ENCODE measurements at places on chromosomes 7 and 10.

DNA sequence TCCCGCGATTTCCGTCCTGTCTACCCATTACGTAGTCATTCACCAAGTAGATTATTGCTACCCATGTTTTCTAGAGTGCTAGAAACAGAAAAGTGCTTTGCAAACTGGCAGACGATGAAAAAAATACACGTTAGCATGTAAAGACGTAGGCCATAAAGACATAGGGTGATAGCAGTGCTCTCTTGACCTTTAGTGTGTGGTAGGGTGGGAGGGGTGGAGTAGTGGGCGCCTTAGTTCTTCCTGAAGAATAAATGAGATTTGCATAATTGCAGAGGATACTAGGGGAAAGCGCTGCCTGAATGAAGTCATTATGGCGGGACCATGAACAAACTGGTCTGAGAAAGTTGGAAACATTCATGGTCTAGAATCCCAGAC is 948 bp downstream of the ZNF485 start:
- no peak for DNase-seq

GRCh38 chr7:147937428-147937827 is 653.1 kb upstream of the C7orf33 start:
- DNase-seq: no peak

GRCh38 chr10:128854204-128854603 is 612.8 kb upstream of the MGMT start:
- DNase-seq: no peak

GRCh38 chr10:3995302-3996210 is 210.5 kb upstream of the KLF6 start:
- no peak for DNase-seq

DNA sequence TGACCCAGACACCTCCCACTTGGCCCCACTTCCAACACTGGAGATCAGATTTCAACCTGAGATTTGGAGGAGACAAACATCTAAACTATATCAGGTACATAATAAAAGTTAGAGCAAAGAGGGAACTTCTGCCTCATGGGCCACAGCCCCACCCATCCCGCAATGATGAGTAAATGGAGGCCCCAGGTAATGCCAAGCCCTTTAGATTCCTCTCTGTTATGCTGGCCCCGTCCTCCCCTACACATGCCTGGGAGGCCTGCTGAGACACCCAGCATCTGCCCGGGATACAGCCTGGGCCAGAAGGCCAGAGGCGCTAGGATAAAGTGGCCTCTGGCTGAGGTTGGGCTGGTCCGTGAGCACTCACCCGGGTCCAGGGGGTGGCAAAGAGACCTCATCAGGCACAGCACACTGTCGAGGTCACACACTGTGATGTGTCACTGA is 185.5 kb upstream of the SH2B2 start:
- DNase-seq: no peak

- no peak for DNase-seq
Observed at GRCh38 chr10:6609625-6610024, 29.5 kb upstream of the PRKCQ start.

GRCh38 chr7:85521108-85521694 is 334.3 kb upstream of the SEMA3D start:
- no peak for DNase-seq

GRCh38 chr10:95245425-95246055 is 45.3 kb downstream of the PDLIM1 start:
- DNase-seq: no peak

DNA sequence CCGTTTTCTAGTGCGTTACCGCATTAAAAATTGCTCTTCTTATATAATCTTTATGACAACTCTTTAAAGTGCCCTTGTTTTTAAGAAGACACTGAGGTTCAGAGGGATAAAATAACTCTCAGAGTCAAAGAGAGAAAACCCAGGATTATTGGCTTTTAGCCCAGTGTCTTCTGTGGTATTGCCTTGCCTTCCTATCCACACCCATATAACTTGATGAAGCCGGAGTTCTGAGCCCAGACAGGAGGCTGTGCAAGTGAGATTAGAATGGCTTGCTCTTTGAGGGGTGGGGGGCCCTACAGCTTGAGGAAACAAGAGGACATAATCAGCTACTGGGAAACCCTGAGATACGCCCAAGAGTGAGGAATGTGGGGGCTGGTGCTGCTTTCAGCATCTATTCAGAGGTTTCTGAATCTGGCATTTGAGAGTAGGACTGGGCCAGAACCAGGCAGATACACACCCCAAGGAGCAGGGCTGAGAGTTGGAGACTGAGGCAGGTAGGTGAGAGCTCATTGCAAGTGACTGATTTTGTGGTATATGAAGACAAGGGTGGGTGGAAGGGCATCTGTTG is 2.3 kb downstream of the PRXL2A start:
- no peak for DNase-seq

- DNase-seq: no peak
Observed at GRCh38 chr10:124558339-124559321, 97.0 kb downstream of the LHPP start.

DNA sequence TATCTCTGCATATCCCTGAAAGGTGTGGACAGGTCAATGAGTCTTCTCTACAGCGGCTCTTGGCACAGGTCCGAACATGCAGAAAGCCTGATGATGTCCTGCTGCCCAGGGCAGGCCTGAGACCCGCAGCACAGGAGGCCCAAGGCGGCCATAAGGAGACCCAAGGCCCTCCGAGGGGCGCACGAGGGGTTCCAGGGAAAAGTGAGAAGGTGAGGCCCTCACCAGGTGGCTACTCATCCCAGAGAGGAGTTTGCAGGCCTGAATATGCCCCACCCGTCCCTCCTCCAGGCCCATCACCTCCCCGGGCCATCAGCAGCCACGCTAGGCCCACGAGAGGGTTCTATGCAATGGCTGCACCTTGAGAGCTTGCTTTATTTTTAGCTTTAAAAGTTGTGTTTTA is 173.4 kb upstream of the RHEB start:
- DNase-seq: no peak

DNA sequence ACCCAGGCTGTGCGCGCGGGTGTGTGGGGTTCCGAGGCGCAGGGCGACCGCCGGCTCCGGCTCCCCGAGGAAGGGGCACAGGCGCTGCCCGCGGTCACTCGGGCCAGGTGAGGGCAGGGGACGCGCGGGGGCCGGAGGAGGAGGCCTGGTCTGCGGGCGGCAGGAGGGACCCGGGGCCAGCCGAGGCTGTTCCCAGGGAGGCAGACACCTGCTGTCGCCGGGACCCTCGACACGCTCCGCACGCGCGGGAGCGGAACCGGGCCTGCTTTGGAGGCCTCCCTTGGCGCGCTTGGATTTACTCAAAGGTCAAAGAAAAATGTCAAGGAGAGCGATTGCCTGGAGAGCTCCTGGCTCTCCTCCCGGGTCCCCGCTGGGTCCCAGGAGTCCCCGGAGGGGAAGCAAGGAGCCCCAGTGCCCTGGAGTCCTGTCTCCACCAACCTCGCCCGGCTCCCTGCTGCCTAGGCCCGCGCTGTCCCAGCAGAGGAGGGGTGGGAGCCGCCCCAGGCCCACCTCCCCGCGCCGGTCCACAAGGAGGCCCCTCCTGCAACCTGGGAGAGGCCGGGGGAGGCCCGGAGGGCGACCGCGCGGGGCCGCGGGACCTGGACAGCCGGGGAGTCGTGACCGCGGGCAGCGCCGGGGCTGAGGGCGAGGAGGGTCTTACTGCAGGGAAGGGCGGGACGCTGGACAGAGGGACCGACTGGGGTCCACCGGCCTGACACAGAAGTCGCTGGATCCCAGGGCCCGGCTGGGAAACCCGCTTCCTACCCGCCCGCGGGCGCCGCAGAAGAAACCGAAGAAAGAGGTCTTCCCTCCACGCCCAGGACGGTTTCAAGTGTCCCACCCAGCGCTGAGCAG is 348.9 kb downstream of the DNAJB6 start:
- no peak for DNase-seq

- no peak for DNase-seq
Observed at GRCh38 chr7:30074422-30075030, 46.3 kb downstream of the PLEKHA8 start.

GRCh38 chr10:115972426-115972825 is 300.6 kb downstream of the GFRA1 start:
- DNase-seq: no peak

- no peak for DNase-seq
Observed at GRCh38 chr7:94276027-94276426, 118.7 kb upstream of the COL1A2 start.

DNA sequence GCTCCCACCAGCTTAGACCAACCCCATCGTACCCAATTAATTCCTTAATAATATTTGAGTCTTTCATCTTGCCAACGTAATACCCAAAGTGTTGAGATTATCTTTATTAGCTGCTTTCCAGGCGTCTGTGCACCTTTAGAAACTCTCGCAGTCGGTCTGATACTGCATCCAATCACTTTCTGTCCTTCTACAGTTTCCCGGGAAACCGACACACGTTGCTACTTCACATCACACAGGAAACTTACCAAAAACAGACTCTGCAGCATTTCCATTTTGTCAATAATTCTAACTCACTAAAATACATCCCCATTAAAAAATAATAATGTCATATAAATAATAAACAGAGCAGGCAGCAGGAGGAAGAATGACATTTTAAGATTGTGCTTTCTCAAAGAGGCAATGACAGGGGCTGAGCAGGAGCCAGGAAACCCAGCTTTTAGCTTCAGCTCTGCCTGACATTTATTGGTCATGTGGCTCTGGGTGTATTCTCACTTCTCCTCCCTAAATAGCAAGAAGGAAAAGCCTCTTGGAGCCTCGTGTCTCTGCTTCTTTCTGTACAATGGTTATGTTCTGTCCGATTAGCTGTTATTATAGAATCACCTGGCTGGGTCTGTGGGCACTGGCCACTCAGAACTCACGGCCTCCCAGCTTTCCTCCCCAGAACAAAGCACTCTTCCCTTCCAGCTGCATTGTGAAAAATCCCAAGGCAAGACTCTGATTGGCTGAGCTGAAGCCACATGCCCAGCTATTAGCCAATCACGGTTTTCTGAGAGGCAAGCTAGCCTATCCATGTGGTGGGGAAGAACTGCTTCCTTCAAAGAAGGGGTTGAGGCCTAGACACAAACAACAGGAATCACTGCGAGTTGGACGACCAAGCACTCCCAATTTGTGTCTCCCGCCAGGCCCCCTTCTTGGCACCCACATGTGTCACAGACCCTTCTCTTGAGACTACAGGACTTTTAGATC is 424.7 kb upstream of the FOXK1 start:
- no peak for DNase-seq

DNA sequence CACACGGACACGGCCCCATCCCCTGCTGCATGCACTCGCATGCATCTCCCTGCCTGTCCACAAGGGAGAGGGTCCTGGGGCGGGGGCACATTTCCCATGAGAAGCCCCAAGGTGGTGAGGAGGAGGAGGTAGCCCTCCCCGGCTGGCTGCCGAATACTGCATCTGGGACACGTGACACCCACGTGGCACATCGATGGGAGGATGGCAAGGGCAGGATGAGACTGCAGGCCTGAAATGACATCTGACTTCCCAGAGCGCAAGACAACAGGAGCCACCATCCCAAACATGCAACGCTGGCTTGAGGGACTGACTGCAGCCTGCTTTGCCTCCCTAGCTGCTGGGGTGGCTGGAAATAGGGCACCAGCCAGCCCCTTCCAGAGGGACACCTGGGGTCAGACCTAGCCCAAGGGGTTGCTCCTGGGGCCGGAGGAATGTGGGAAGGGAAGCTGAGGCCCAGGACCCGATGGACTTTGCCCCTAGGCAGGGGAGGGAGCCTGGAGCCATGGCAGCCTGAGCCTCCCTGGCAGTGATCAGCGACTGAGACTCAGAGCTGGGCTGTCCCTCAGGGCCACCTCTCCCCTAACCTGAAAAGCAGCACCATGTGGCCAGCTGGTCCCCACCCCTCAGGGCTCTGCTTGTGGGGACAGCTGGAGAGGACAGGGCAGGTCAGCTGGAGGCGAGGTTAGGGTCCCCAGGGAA is 16.1 kb downstream of the BUD23 start:
- DNase-seq: no peak

DNA sequence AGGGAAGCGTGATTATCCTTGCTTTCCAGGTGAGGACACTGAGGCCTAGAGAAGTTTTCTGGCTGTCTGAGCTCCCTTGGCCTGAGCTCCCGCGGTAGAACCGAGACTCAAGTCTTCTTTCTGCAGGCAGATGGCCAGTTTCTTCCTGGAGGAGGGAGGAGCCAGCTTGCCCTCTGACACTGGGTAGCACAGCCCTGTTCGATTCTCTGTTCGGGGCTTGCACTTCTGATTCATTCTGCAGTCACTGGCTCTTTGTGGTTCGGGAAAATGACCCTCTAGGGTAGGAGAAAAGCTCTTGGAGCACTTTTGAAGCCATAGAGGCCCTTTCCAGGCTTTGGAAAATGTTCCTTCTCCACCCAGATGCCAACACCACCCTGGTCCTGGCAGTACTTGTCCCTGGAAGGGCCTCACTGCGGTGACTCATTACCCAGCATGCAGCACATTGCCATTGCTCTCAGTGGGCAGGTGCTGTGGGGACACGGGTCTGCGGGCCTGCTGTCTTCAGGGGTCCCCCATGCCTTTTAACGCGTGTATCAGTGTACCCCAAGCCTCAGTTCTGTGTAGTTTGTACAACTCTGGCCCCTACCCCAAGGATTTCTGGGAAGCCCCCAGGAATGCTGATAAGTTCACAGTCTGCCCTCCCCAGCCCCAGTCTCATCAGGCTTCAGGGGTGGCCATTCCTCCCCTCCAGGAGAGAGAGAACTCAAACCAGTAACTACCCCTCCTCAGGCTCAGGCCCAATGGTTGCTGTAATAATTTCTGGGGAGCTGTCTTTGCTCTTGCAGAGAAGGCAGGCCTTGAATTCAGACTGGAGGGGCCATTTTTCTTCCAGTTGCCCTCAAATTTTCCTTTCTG is 11.9 kb downstream of the CHST3 start:
- DNase-seq: no peak

GRCh38 chr7:130921391-130922180 is 187.6 kb upstream of the KLF14 start:
- no peak for DNase-seq

DNA sequence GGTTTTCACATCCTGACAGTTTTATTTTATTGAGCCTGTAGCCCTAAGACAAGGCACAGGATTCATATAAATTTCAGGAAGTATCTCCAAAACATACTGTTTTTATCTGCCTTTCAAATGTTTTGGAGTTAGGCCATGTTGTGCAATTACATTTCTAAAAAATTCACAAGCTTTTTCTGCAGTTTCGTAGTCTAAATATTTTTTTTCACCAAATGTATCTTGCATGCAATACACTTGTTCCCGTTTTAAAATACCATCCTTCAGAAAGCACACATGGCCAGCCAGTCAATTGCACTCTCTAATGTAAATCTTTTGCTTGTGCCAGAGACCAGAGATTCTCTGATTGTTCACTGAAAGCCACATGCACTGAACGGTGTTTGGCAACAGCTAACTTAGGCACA is 161.5 kb upstream of the PRKCQ start:
- DNase-seq: no peak

GRCh38 chr7:96495751-96496216 is 173.9 kb upstream of the SLC25A13 start:
- no peak for DNase-seq

Data from T follicular helper cell (primary cell).